DMS153 (cell line): ENCODE measurements at places on chromosomes 3 and 15.

DNA sequence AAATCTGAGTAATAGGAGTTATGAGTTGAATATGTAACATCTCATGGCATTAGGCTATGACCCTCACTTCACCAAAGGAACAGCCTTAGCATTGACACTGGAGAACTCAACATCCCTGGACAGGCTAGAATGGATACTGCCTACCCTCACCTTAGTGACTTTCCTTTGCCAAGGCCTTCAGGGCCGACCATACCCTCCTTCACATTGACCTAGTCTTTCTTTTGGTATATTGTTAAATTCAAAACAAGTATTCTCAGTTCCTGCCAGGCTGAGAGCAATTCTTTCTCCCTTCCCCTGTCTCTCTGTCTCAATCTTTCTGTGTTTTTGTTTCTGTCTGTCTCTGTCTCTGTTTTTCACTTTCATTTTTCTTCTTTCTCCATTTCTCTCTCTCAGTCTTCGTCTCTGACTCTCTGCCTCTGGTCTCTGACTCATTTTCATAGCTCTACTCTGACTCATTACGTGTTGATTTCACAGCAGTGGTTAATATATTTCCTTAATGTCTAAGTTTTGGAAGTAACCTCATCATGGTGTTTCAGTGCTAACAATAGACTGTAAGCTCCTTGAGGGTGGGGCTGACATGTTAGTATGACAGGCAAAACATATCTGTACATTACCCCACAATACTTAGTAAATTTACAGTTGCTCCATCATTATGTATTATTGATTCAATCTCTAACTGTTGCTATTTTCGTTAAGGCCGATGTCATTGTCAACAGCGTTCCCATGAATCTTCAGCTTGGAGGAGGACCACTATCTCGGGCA is 32.5 kb downstream of the PARP15 start:
- DNase-seq = no peak

GRCh38 chr15:80567721-80568157 is 127.4 kb upstream of the ABHD17C start:
- peak; percentile 29 for DNase-seq

DNA sequence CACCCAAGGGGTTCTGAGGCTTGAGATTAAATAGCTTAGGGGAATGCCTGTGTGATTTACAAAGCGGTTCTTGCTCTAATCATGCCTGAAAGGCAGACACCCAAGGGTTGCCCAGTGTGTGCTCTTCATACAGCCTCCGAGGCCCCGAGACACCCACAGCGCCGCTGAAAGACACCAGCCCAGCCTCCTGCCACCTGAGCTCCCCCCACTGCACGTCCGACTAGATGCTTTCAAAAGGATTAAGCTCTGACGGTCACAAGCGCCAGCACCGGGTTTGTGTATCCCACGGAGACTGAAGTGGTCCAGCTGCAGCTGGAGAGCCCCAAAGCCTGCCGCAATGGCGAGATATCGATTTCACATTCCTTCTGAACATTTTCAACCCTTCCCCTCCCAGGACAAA is 50.3 kb downstream of the SPATA12 start:
- peak; percentile 27 for DNase-seq

GRCh38 chr15:51861557-51862359 is 32.3 kb downstream of the TMOD3 start:
- DNase-seq = no peak

DNA sequence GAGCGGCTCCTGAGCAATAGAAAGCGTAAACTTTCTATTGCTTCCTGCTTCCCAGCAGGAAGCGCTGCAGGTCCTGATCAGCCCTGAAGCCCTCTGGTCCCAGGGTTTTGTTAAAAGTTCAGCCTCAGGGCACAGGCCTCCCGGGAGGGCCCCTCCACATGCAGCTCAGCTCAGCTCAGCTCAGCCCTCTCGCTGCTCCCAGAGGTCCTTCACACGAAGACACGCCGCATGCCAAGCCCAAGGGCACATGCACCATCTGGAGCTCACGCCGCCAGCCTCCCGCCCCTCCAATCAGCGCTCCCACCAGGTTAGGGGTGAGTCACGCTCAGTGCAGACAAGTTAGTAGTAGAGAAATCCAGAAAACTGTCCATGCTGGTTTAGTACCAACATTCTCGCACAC is 12.7 kb downstream of the TKT start:
- DNase-seq = no peak

DNA sequence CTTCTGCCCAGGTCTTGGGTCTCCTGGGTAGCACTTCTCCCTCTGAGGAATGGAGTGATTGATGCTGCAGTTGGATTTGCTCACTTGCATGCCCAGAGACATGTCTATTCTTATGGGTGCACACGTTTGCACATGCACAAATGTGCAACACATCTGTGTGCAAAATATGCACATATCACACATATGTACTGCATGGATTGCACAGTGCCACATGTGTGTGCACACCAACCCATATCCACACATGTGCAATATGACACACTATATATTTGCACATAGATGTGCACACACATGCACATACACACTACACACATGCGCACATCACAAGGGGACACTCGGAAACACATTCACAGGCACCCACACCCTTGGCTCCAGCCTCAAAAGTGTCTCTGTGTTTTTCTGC is 671 bp upstream of the SEMA3B start:
- DNase-seq = no peak

GRCh38 chr3:48652923-48653715 is 9.6 kb downstream of the CELSR3 start:
- DNase-seq = no peak

GRCh38 chr3:170038434-170039110 is 777 bp downstream of the GPR160 start:
- DNase-seq = no peak

DNA sequence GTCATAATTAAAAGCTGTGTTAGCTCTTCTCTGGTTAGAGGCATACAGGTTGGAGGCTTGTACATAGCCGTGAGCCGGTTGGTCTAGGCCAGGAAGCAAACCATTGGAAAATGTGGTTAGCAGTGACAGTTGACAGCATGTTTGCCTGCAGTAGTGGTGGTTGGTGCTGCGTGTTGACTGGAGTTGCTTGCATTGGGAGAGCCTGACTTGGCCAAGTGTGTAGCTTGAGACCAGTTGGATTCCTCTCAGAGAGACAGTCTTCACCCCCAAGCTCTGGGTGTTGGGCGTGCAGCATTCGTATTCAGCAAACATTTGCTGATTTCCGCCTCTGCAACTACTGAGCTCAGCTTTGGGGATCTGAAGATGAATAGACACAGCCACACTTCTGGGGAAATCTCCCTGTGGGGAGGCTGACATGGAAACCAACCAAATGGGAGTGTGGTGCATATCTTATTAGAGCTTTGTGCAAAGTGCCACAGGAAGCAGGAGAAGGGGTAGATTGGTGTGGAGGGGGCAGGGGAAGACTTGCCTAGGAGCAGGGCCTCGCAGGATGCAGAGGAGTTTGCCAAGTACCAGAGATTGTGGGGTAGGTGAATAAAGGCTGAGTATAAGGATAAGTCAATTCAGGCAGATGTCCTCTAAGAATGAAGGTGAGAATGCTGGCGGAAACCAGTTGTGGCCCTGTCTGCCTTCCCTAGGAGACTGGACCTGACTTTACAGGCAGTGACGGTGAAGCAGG is 83.5 kb downstream of the IGF1R start:
- no peak for DNase-seq

- peak; percentile 18 for DNase-seq
Measured at GRCh38 chr15:37981775-37982174, 47.3 kb downstream of the TMCO5A start.

- no peak for DNase-seq
Measured at GRCh38 chr3:4688411-4688810, 195.3 kb downstream of the ITPR1 start.

GRCh38 chr3:32454111-32454510 is 48.5 kb downstream of the CMTM6 start:
- DNase-seq = no peak

DNA sequence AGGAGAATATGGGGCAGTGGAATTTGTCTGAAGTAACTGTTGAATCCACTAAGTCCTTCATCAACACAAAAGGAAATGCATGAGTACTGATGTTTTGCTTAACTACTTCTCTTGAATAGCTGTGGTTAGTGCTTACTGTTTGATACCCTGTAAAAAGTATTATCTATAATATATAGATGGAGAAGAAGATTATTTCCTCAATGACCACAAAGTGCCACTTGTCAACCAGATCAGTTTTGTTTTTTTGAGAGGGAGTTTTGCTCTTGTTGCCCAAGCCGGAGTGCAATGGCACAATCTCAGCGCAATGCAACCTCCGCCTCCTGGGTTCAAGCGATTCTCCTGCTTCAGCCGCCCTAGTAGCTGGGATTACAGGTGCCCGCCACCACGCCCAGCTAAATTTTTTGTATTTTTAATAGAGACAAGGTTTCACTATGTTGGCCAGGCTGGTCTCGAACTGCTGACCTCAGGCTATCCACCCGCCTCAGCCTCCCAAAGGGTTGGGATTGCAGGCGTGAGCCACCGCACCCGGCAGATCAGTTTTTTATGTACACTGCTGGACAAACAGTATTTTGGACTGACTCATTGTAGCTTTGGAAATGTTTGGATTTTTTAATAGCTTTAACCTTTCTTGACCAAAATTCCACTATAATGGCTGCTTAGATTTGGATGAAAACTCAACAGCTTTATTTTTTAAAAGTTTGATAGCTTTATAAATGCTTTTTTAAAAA is 1.5 kb upstream of the RPLP1 start:
- no peak for DNase-seq

DNA sequence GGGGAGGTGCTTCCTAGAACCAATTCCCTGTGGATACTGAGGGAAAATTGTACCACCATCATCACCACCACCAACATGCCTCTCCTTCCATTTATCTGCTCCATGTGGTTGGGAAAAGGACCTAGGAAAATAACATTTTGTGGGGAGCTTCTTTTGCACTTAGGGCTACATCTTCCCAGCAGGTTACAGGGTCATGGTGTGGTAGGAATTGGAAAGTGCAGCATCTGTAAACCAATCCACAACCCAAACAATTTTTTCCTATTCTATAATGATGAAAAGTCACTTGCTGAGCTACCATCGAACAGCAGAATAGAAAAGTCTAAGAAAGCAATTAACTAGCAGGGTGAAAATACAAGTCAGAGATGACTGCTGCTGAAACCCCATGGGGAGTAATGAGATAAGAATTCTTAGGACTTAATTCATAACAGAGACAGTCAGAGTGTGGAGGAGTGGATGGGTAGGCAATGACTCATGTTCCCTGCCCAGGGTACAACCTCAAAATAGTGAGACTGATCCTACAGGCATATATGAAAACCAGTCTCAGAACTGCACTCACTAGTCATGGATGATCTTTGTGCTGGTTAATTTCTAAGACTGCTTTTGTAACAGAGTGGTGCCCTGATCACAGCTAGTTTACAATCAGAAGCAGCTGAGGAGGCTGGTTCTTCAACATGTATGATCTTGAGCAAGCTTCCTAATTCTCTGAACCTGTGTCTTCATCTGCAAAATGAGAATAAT is 38.1 kb upstream of the LEKR1 start:
- no peak for DNase-seq

DNA sequence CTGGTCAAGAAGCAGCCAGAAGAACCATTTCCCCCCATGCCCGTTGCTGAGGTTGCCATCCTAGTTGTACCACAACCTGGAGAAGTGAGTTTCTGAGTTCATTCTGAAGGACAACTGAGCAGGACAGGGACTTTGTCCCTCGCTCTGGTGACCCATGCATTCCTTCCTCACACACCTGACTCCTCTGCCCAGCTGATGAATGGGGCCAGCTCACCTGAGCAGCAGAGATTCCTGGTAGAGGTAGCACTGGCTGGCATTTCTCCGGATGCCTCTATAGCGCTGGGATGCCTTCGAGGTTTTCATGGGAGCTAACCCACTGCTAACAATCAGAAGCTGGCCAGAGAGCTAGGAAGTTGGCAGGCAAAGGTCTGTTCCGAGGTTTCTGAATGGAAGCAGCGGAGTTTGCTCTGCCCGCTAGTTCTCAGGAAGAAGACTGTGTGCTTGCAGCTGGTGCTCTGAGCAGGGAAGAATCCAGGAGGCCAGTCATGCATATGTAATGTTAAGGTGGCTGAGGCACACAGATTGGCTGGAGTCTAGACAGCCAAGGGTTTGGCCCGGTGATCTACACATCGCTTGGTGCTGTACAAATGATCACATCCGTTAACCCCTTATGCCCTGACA is at the start of gene TMC3:
TSS of gene TMC3 (minus strand) at position 439 of the 621 bp plus-strand sequence. CDS start at position 303, 136 bp downstream.
- no peak for DNase-seq

DNA sequence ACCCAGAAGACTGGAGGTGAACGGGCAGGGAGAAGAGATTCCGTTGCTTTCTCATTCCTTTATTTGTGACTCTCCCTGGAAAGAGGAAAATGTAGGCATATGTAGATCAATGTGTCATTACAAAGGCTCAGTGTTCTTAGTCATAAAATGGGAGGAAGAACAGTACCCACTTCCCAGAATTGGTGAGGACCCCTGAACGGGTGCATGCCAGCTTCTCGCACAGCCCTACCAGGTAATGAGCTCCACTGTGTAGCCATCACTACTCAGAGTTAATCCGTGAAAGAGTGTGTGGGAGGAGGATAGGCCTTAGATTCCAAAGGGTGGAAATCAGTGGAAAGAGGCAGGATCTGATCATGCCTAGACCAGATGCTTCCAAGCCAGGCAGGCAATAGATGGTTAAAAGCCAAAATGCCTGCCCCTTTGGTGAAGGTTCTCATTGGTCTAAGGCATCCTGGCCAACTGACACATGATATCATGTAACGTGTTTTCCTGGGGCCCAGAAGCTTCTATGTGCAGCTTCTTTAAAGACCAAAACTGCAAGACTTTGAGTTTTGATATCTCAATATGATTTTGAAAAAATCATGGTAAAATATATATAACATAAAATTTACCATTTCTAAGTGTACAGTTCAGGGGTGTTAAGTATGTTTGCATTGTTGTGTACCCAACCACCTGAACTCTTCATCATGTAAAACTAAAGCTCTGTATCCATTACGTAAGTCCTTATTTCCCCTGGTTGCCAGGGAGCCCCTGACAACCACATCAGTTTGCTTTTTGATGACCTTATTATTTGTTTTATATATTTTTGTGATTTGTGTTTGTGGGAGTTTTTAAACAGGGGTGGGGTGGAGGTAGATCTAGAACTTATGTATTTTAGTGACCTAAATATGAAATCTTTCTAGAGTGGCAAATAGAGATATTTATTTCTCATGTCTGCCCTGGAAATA is 402.2 kb upstream of the CFAP20DC start:
- no peak for DNase-seq

DNA sequence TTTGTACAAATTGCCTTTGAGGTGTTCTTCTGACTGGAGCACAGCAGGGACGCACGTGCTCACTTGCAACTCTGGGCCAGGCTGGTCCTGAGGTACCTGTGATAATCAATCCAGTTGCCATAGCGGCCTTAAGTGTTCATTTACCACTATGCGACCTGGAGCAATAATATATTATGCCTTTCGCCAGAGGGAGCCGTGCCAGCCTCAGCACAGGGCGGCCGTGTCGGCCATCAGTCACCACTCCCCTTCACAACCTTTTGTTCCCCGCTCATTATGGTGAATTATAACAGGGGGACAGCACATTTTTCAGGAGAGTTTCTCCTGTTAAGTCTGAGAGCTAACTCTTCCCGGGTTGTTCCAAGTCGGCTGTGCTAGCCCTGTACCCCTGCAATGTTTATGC is 289.7 kb downstream of the RORA start:
- DNase-seq = no peak
